Ascending aorta (tissue), 2 donors: ENCODE measurements at places on chromosomes 7 and 10. TPM values are rescaled to one million over a fixed set of nuclear protein-coding genes. Genes with fewer than 3 reads are reported as not detected.
A peak's percentile ranks its signal among the peaks of the same experiment; 100 is the strongest.

NRP1 gene
- 122 TPM for total RNA-seq

FAM107B gene
- total RNA-seq: 3.7 TPM

STEAP1B gene
- not detected for total RNA-seq

DNA sequence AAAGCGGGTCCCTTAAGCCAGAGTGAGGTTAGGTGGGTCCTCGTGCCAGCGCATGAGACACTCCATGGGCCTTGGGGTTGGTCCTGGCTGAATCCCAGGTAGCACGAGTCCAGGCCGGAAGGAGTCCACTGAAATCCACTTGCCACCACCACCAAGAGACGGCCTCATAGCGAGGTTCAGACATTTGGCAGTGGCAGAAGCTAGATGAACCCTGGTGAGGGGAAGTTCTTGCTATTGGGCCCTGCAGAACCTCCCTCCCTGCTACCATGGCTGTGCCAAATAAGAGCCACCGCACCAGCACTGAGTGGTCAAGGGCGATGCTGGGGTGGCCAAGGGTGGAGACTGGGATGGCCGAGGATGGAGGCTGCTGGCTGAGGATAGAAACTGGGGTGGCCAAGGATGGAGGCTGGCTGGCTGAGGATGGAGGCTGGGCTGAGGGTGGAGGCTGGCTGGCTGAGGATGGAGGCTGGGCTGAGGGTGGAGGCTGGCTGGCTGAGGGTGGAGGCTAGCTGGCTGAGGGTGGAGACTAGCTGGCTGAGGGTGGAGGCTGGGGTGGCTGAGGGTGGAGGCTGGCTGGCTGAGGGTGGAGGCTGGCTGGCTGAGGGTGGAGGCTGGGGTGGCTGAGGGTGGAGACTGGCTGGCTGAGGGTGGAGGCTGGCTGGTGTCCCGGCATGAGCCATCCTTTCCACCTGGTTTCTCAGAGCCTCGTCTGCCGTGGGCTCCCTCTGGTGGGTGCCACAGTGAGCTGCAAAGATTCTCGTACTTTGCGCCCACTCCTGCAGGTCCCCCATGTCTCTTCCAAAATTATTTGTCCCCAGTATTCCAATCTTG lies 88.2 kb downstream of the ELFN1 start:
- H3K4me3 ChIP-seq: no peak overlapping the region
- H3K36me3 ChIP-seq: no peaks in the 10 kb centered on the region
- no peaks in the 10 kb centered on the region for H3K27me3 ChIP-seq
- DNase-seq: no peak

DNA sequence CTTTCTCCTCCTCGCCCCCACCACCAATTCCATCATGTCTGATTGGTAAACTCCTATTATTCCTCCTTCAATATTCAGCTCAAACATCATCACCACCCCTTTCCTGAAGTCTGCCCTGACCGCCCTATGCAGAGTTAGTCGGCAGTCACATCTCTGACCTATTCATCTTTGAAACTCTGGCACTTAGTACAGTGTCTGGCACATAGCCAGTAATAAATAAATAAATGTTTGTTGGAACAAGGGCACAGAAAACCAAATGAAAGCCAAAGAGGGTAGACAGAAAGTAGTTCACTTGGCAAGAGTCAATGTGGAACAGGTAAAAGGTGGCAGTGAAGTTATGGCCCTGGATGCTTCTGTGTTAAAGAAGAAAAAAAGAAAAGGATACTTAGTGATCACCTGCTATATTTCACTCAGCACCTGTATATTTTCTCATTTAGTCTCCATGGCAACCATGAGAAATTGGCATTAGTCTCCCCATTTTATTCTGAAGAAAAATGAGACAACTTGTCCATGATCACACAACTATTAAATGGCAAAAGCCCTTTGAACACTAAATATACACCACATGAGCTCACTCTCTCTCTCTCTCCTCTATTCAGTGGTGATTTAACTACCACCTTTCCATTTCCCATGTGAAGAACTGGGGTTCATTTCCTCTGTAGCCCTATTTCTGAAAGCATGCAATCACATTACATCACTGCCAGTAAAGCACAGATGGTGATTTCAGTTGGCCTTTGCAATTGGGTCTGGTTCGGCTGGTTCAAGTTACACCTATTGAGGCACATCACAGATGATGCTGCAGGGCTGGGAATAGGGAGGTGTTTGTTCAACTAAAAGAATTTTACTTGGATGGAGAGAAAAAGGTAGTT lies 25.3 kb downstream of the CHCHD3 start:
- H3K4me1 ChIP-seq: peaks cover 18% of the 10 kb centered on the region
- H3K27ac ChIP-seq: peak overlapping the region; percentile 13
- no peaks in the 10 kb centered on the region for H3K27me3 ChIP-seq
- DNase-seq: no peak

GRCh38 chr10:118106426-118106825 lies 59.7 kb upstream of the RAB11FIP2 start:
- H3K27me3 ChIP-seq: no peaks in the 10 kb centered on the region
- no peak overlapping the region for H3K27ac ChIP-seq
- DNase-seq: no peak
